ENCODE measurements at places on chromosomes 12 and 14.

GRCh38 chr14:56808110-56808382 is 2.2 kb downstream of the OTX2 start:
- no peak overlapping the region for H3K4me3 ChIP-seq
- DNase-seq: no peak
- H3K27ac ChIP-seq: no peak overlapping the region
- peaks cover 68% of the 10 kb centered on the region for H3K27me3 ChIP-seq
- H3K36me3 ChIP-seq: no peaks in the 10 kb centered on the region

DNA sequence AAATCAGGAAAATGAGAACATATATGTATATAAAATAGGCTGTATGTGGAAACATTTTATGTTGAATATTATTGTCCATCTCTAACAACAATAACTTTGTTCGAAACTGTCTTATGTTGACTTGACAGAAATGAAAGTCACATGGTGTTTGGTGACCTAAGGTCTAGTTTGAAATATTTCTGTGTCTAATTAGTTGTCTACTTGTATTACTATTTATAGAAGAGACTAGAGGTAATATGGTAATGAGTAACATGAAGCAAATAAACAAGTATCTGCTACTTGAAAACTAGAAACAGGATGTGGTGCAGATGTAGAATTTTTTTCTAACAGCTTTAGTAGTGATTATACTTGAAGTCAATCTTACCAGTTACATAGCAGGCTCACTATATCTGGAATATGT is 3.9 kb downstream of the GPHN start:
- no peaks in the 10 kb centered on the region for H3K27me3 ChIP-seq
- H3K4me3 ChIP-seq: no peak overlapping the region
- no peak for DNase-seq
- H3K4me1 ChIP-seq: peaks cover 35% of the 10 kb centered on the region
- H3K36me3 ChIP-seq: no peaks in the 10 kb centered on the region
- H3K27ac ChIP-seq: no peak overlapping the region

GRCh38 chr12:124864326-124864752 is 675 bp upstream of the SCARB1 start:
- peak overlapping the region; percentile 74 for H3K27ac ChIP-seq
- H3K36me3 ChIP-seq: no peaks in the 10 kb centered on the region
- no peak overlapping the region for H3K4me3 ChIP-seq
- no peak for DNase-seq

GRCh38 chr12:6352193-6353173 is 10.6 kb upstream of the TNFRSF1A start:
- H3K36me3 ChIP-seq: no peaks in the 10 kb centered on the region
- H3K4me3 ChIP-seq: no peak overlapping the region
- no peaks in the 10 kb centered on the region for H3K27me3 ChIP-seq
- no peak for DNase-seq
- peaks cover 26% of the 10 kb centered on the region for H3K4me1 ChIP-seq

GRCh38 chr12:122227341-122227740 is 1.5 kb upstream of the DIABLO start:
- no peak for DNase-seq
- no peak overlapping the region for H3K27ac ChIP-seq
- peaks cover 20% of the 10 kb centered on the region for H3K36me3 ChIP-seq
- H3K27me3 ChIP-seq: no peaks in the 10 kb centered on the region
- H3K4me3 ChIP-seq: no peak overlapping the region

GRCh38 chr12:42325326-42325652 is 605 bp downstream of the ZCRB1 start:
- no peaks in the 10 kb centered on the region for H3K27me3 ChIP-seq
- peaks cover 18% of the 10 kb centered on the region for H3K36me3 ChIP-seq
- peaks cover 39% of the 10 kb centered on the region for H3K4me1 ChIP-seq
- H3K4me3 ChIP-seq: peak overlapping the region; percentile 81

DNA sequence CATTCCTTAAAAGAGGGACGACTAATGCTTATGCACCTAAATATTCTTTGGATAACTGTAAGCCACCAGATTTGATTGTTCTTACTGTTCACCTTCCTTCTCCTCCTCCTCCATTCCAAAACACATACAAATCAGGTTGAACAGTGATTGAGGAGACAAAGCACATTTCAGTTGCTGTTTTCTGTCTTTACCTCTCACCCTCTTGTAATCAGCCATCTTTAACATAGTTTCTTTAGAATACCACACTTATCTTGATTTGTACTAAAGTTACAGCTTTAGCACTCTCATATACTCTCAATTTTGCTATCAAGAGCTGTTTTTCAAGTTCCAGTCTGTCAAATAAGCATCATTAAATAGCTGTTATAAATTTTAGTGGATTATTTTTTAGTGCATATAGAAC is 338.3 kb upstream of the RGS6 start:
- peaks cover 68% of the 10 kb centered on the region for H3K27me3 ChIP-seq
- peaks cover 6% of the 10 kb centered on the region for H3K4me1 ChIP-seq
- H3K4me3 ChIP-seq: no peak overlapping the region
- H3K36me3 ChIP-seq: no peaks in the 10 kb centered on the region
- no peak for DNase-seq

GRCh38 chr14:72917094-72917802 is 9.0 kb upstream of the DCAF4 start:
- no peak for DNase-seq
- H3K27ac ChIP-seq: no peak overlapping the region
- H3K4me3 ChIP-seq: no peak overlapping the region
- H3K36me3 ChIP-seq: no peaks in the 10 kb centered on the region

DNA sequence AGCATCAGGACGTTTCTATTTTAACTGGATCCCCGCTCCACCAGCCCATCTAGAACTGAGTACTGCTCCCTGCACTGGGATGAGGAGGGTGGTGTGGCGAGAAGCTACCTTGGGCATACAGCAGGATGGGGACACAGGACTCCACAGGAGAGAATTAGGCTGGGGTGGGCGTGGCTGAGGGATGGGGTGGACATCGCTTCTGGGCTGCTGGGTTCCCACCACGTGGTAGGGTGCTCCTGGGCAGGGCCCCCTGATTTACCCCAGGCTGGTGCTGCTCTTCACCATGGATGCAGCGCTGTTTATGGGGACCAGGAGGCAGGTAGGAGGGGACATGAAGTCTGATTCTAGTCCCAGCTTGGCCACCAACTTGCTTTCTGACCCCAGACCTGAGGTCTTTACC is 41.9 kb downstream of the VDR start:
- H3K4me3 ChIP-seq: no peak overlapping the region
- H3K27ac ChIP-seq: no peak overlapping the region
- DNase-seq: no peak
- H3K27me3 ChIP-seq: no peaks in the 10 kb centered on the region
- H3K4me1 ChIP-seq: peaks cover 6% of the 10 kb centered on the region

DNA sequence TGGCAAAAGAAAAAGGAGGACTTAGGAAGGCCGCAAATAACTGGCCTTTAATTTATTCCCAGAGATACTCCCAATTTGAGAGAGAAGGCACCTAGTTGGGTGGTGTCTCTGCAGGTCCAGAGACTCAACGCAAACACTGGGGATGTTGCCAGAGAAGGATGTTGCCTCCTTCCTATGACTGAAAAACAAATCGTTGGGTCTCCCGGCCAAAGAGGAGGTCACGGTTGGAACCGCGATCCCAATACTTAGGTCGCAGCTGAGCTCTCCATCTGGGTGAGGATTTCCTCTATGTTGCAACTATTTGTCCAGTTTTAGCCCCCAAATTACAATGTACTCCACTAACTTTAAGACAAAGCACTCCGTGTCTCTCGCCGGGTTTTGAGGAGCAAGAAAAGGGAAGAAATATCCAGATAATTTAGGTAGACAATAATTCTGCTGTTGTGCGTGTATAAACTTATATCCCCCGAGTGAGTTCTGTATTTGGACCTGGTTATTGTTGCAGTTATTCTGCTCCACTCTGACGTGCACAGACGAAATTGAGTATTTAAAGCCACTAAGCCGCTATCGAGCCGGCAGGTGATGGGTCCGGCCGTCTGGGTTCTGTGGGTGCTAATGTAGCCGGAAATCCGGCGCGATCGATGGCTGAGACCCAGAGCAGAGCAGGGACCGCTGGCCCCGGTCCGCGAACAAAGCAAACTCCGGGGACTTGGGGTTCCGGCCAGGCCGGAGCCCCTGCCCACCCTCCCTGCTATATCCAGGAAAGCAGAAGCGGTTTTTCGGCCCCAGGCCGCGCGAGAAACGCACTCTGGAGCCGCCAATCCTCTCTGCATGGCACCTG is 5.7 kb downstream of the HOXC12 start:
- H3K4me3 ChIP-seq: no peak overlapping the region
- H3K36me3 ChIP-seq: no peaks in the 10 kb centered on the region
- peaks cover 24% of the 10 kb centered on the region for H3K4me1 ChIP-seq
- H3K27ac ChIP-seq: no peak overlapping the region

GRCh38 chr12:124470806-124471205 is 96.6 kb downstream of the NCOR2 start:
- H3K27me3 ChIP-seq: no peaks in the 10 kb centered on the region
- no peak overlapping the region for H3K4me3 ChIP-seq
- H3K4me1 ChIP-seq: peaks cover 2% of the 10 kb centered on the region

DNA sequence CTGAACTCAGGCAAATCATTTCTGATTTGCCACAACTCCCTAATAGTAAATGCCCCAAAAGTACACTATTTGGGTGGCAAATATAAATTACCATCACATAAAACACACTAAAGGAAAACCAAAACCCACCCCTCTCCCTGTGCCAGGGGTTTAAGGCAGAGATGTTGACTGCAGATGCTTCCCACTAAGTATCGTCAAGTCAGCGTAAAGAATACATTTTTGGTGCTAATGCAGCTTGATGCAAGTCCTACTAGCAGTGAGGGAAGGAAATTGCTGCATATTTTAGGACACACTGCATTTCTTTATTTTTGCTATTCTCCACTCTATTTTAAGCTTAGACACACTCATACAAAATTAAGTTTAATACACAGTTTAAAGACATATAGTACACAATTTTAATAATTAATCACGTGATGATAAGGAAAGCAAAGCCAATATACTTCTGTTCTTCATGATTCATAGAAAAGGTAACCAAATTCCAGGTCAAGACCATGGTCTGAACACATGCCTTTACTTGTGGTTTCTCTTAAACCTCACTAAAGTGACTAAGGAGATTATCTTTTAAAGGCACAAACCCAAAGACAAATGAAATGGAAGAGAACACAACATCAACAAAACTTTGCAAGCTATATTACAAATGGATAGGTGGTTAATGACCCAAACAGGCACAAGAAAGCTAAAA is 162.2 kb downstream of the STXBP6 start:
- no peaks in the 10 kb centered on the region for H3K27me3 ChIP-seq
- H3K36me3 ChIP-seq: no peaks in the 10 kb centered on the region
- H3K4me1 ChIP-seq: no peaks in the 10 kb centered on the region
- DNase-seq: no peak

GRCh38 chr12:48894271-48894670 is 28.6 kb upstream of the RND1 start:
- peaks cover 5% of the 10 kb centered on the region for H3K4me1 ChIP-seq
- H3K27ac ChIP-seq: no peak overlapping the region
- no peaks in the 10 kb centered on the region for H3K36me3 ChIP-seq
- peaks cover 5% of the 10 kb centered on the region for H3K27me3 ChIP-seq

GRCh38 chr12:123807670-123808069 is 45.6 kb downstream of the DNAH10 start:
- H3K4me3 ChIP-seq: no peak overlapping the region
- no peaks in the 10 kb centered on the region for H3K36me3 ChIP-seq
- H3K27ac ChIP-seq: no peak overlapping the region
- no peaks in the 10 kb centered on the region for H3K27me3 ChIP-seq
- H3K4me1 ChIP-seq: no peaks in the 10 kb centered on the region

- H3K4me3 ChIP-seq: no peak overlapping the region
- no peaks in the 10 kb centered on the region for H3K36me3 ChIP-seq
- H3K27ac ChIP-seq: no peak overlapping the region
Observed at GRCh38 chr14:34097644-34098043, 146.8 kb upstream of the EGLN3 start.

GRCh38 chr14:99792210-99792535 is 1.0 kb upstream of the EML1 start:
- no peak for DNase-seq
- no peak overlapping the region for H3K4me3 ChIP-seq
- no peak overlapping the region for H3K27ac ChIP-seq
- peaks cover 8% of the 10 kb centered on the region for H3K4me1 ChIP-seq

DNA sequence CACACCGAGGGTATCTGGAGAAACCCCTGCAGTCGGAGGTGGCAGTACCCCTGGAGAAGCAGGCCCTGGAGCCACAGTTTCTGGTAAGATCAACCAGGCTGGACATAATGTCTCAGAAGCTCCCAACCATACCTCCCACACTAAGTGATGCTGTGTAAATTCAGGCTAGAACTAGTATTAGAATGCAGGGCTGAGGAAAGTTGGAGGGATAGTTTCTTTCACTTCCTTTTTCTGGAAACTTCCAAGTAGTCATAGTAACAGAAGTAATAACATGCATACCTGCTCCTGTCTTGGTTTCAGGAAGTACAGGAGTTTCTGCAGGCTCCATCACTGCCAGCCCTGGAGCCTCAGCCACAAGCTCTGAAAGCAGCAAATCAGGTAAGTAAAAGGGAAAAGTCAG is 228.1 kb upstream of the CNTN1 start:
- no peaks in the 10 kb centered on the region for H3K4me1 ChIP-seq
- H3K36me3 ChIP-seq: no peaks in the 10 kb centered on the region
- no peak overlapping the region for H3K27ac ChIP-seq
- no peaks in the 10 kb centered on the region for H3K27me3 ChIP-seq
- no peak overlapping the region for H3K4me3 ChIP-seq

- DNase-seq: no peak
- no peaks in the 10 kb centered on the region for H3K36me3 ChIP-seq
- H3K4me3 ChIP-seq: no peak overlapping the region
- H3K27ac ChIP-seq: no peak overlapping the region
- H3K27me3 ChIP-seq: no peaks in the 10 kb centered on the region
- H3K4me1 ChIP-seq: no peaks in the 10 kb centered on the region
Observed at GRCh38 chr14:32407130-32407529, 78.0 kb downstream of the AKAP6 start.

GRCh38 chr12:4817880-4818279 is 91.8 kb upstream of the KCNA1 start:
- no peaks in the 10 kb centered on the region for H3K27me3 ChIP-seq
- no peak for DNase-seq
- H3K27ac ChIP-seq: no peak overlapping the region
- H3K4me1 ChIP-seq: peaks cover 50% of the 10 kb centered on the region

DNA sequence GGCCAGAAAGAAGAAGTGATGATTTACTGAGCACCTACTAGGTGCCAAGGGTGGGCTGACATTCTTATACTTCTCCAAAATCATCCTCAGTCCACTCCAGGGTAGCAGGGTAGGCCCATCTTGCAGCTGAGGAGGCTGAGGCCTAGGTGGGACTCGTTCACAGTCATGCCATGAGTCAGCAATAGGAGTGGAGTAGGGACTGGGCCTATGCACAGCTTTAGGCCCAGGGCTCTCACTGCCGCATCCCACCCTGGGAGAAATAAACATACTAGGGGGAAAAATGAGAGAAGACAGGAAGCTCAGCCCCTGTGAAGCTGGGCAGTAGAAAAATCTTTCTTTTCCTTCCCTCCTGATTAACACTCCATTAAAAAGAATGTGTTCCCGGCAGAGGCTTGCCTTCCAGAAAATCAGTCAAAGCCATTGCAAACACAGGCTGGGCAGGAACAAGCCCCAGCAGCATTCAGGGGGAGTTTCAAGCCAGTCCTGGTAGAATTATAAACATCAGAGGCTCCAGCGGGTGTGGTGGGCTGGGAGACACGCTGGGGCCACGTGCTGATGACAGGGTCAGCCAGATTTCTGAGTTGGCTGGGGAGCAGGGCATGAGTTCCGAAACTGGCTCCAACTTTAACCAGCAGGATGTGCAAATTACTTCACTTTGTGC is 1.8 kb downstream of the HSPB8 start:
- H3K36me3 ChIP-seq: no peaks in the 10 kb centered on the region
- H3K27ac ChIP-seq: no peak overlapping the region
- H3K27me3 ChIP-seq: peaks cover 42% of the 10 kb centered on the region
- DNase-seq: no peak
- no peak overlapping the region for H3K4me3 ChIP-seq

- H3K27me3 ChIP-seq: no peaks in the 10 kb centered on the region
- no peaks in the 10 kb centered on the region for H3K36me3 ChIP-seq
- H3K4me1 ChIP-seq: no peaks in the 10 kb centered on the region
- no peak overlapping the region for H3K27ac ChIP-seq
- DNase-seq: no peak
Observed at GRCh38 chr12:56366948-56367347, 4.3 kb upstream of the APOF start.
